ENCODE measurements at places on chromosomes 6 and 20. TPM values are rescaled to one million over a fixed set of nuclear protein-coding genes. Genes with fewer than 3 reads are reported as not detected.

DNA sequence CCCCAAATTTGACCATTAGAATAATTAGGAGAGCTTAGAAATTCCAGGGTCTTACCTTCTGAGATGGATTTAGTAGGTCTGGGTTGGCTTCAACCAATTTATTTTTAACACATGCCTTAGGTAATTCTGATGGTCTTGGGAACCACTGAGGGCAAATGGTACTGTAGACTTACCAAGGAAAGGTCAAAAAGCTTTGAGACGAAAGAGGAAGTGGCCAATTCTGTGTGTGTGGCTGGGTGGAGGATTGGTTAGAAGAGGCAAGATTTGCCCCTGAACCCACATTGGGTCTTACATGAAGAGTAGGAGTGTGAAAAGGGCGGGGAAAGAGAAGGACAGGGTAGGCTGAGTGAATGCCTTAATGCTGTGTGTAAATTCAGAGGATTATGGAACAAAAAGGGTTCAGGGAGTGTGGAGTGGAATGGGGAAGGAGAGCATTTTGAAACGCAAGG lies 2.7 kb downstream of the ITCH start:
- no peak for DNase-seq

OR2J3 gene
- not detected for total RNA-seq

RNF8 gene
- 19.2 TPM for total RNA-seq

GRCh38 chr20:47244451-47244850 lies 112.0 kb downstream of the ZMYND8 start:
- no peak for DNase-seq

PRDM13 gene
- total RNA-seq: not detected

PREX1 gene
- total RNA-seq: 3.0 TPM

DNA sequence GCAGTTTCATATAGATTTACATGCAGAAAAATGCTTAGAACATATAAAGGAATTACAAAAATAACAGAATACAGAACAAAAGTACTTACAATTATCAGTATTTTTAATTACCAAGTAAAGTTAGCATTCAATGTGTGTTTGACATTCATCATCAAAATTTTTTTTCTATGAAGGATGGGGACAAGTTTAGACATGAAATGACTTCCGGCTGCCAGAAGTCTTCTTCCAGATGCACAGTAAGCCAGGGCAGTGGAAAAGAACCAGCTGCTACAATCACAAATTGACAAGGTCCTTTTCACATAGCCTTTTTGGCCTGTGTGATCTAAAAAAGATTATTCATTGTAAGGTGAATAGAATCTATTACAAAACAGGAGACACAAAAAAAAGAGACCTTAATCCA lies 73.8 kb downstream of the HUS1B start:
- no peak for DNase-seq

GSTA2 gene
- not detected for total RNA-seq

DNA sequence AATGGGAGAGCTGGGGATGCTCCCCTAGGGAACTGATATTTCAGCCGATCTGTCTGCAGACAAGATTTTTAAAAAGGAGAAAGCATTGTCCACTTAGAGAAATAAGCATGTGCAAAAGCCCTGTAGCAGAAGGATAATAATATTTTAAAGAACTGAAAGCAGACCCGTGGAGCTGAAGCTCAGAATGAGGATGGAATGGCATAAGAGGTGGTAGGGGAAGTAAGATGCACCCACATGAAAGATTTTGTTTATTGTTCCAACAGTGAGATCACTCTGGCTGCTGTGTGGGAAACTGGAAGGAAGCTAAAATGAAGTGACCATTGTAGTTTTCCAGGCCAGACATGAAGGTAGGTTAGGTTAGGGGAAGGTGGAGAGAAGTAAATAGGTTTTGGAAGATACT lies 266.4 kb upstream of the PRDM1 start:
- DNase-seq: no peak
